ENCODE measurements at places on chromosomes 16 and 17. TPM values are rescaled to one million over a fixed set of nuclear protein-coding genes. Genes with fewer than 3 reads are reported as not detected.

TBX4 gene
- total RNA-seq: not detected

GTF3C1 gene
- 56.3 TPM for total RNA-seq

TBC1D3E gene
- total RNA-seq: not detected

SLFN12L gene
- total RNA-seq: 39.5 TPM

GRCh38 chr17:14094676-14095601, 25.6 kb downstream of the COX10 start:
- no peak overlapping the region for H3K27ac ChIP-seq
- H3K4me1 ChIP-seq: no peaks in the 10 kb centered on the region
- H3K27me3 ChIP-seq: no peaks in the 10 kb centered on the region
- H3K4me3 ChIP-seq: no peak overlapping the region
- no peaks in the 10 kb centered on the region for H3K36me3 ChIP-seq

DNA sequence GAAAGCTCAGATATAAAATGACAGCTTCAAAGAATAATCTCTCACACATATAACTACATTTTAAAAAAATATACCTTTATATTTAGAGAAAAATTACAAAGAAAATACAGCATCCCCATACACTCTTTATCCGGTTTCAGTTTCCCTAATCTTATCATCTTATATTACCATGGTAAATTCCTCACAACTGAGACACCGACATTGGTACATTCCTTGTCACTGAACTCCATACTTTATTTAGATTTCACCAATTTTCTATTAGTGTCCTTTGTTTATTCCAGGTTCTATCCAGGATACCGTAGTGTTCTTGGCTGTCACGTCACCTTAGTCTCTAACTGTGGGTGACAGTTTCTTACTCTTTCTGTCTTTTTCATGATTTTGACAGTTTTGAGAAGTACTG, 22.0 kb upstream of the ABCA10 start:
- no peaks in the 10 kb centered on the region for H3K27me3 ChIP-seq
- no peaks in the 10 kb centered on the region for H3K4me1 ChIP-seq
- H3K27ac ChIP-seq: no peak overlapping the region
- no peak for DNase-seq
- no peaks in the 10 kb centered on the region for H3K36me3 ChIP-seq
- H3K4me3 ChIP-seq: no peak overlapping the region

DNA sequence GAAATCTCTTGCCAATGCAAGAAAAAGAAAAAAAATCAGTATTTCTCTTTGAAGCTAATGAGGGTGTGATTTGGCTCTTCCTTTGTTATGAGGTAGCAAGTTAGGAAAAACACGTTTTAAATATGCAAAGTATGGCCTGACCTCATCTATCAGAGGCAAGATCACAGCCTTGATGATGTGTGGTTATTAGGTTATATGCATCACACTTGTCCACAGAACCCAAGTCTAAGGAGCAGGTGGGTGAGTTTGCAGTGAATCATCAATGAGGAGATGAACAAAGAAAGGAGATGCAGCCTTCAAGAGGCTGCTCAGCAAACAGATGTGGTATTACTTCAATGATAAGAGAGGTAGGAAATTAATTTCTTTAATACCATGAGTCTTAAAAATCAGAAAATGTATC, 594.8 kb upstream of the CDH5 start:
- H3K36me3 ChIP-seq: no peaks in the 10 kb centered on the region
- H3K27ac ChIP-seq: no peak overlapping the region

- peaks cover 4% of the 10 kb centered on the region for H3K27me3 ChIP-seq
- no peaks in the 10 kb centered on the region for H3K36me3 ChIP-seq
- peak overlapping the region; percentile 76 for H3K27ac ChIP-seq
- H3K4me3 ChIP-seq: peak overlapping the region; percentile 57
- peaks cover 5% of the 10 kb centered on the region for H3K4me1 ChIP-seq
- DNase-seq: peak; percentile 90
Observed at GRCh38 chr16:67013823-67014633, 14.9 kb upstream of the CBFB start.

GRCh38 chr16:56743840-56744239, 13.9 kb downstream of the NUP93 start:
- DNase-seq: no peak
- no peaks in the 10 kb centered on the region for H3K27me3 ChIP-seq
- peaks cover 43% of the 10 kb centered on the region for H3K4me1 ChIP-seq
- H3K27ac ChIP-seq: peak overlapping the region; percentile 35

GRCh38 chr16:51707666-51708065, 556.6 kb upstream of the SALL1 start:
- no peak overlapping the region for H3K27ac ChIP-seq
- H3K4me1 ChIP-seq: no peaks in the 10 kb centered on the region
- H3K36me3 ChIP-seq: no peaks in the 10 kb centered on the region
- no peak overlapping the region for H3K4me3 ChIP-seq
